ENCODE measurements at places on chromosomes 12 and 14.

- no peak for DNase-seq
These were observed 8.6 kb downstream of the DDN start for GRCh38 chr12:48990552-48990951.

- no peak for DNase-seq
These were observed 29.0 kb upstream of the MSI1 start for GRCh38 chr12:120397824-120398540.

- no peak for DNase-seq
These were observed 43.3 kb downstream of the TSPAN11 start for GRCh38 chr12:30969606-30970395.

- DNase-seq: no peak
These were observed 127.6 kb downstream of the WIF1 start for GRCh38 chr12:64993461-64993860.

GRCh38 chr12:1505576-1505975 is 88.8 kb downstream of the FBXL14 start:
- no peak for DNase-seq

- no peak for DNase-seq
These were observed 54.6 kb upstream of the TRAF3 start for GRCh38 chr14:102722646-102723045.

DNA sequence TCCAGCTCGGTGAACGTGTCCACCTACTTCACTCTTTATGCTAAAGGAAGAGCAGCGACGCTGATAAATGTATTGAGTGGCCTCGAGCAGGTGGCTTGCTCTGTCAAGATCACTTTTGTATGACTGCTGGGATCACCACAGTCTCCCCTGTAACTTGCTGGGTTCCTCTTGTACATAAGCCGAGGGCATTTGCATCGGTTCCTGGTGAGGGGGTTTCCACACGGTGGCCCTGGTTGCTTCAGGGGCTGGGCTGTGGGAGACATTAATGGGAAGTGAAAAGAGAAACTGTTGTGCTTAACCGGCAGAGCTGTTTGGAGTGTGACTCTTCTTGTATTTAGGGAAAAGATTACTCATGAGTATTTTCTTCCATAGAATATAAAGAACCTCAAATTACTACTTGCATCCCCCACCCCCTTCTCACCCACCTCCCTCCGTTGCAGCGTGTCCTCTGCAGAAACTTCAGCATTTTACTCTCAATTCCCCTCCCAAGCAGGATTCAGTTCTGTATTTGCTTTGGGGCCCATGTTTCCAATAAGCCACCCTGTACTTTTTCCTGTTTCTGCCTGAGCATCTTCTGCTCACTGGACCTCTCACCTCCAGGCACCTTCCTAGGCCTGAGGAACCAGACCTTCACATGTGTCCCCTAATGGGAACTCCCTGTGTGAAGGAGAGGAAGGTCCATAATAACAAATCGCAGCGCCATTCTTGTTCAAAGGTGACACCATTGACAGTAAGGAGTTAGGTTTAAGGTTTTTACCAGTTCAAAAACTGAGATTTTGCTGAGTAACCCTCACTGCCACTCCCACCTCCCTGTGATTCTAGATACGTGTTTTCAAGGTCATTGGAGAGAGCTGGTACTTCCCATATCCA is 187.0 kb downstream of the ETV6 start:
- DNase-seq: no peak

DNA sequence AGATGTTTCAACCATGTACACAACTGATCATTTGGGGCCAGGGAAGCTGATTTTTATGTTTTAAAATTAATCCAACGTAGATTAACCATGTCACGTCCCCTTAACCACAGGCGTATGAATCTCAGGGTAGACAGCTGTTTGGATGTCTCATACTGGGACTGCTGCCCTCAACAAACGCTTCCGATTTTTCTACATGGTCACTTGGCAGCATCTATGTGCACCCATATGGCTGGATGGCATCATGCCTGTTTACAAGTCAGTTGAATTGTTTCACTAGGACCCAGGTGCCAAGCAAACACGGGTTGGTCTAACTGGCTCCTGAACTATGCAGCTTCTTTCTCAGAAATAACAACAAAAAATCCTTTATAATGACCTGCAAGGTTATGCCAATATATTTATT is 393.8 kb downstream of the NPAS3 start:
- no peak for DNase-seq

- no peak for DNase-seq
These were observed 177.0 kb downstream of the ALX1 start for GRCh38 chr12:85457016-85457415.

DNA sequence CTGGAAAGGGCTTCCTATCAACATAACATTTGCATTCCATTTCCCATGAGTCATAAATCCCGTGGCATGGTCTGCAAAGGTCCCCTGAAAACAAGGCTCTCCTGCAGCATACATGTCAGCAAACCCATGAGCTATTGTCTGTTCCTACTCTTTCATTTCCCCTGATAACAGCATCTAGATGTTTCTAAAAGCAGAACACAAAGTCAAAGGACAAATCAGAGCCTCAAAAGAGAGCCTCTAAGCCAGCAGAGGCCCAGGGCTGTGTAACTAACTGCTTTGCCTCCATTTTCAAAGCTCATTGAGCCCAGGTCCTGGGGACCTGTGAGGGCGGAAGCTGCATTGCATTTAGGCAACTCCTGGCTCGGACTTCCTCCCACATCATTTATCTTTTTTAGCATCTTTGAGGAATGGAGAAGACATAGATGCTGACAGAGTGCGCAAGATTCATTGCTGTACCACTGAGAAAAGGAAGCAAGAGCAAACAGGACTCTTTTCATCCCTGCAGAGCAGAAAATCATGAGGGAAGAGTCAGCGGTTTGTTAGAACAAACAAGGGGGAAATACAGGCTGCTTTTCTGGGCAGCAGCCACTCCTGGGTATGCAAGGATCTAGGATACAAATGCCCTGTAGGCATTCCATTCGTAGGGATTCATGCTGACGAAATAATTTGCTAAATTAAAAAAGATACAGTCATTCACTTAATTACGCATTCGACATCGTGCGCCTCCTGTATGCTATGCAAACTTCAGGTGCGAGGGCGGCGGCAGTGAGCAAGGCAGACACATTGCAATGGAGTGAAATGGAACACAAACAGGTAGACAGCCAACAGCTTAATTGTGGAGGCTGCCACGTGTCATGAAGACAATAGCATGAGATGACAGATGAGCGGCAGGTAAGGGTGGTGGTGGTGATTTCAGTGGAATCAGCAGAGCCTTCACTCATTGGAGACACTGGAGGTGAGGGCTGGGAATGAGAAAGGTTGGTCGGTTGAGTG is 131.0 kb downstream of the TMEM132D start:
- DNase-seq: no peak

DNA sequence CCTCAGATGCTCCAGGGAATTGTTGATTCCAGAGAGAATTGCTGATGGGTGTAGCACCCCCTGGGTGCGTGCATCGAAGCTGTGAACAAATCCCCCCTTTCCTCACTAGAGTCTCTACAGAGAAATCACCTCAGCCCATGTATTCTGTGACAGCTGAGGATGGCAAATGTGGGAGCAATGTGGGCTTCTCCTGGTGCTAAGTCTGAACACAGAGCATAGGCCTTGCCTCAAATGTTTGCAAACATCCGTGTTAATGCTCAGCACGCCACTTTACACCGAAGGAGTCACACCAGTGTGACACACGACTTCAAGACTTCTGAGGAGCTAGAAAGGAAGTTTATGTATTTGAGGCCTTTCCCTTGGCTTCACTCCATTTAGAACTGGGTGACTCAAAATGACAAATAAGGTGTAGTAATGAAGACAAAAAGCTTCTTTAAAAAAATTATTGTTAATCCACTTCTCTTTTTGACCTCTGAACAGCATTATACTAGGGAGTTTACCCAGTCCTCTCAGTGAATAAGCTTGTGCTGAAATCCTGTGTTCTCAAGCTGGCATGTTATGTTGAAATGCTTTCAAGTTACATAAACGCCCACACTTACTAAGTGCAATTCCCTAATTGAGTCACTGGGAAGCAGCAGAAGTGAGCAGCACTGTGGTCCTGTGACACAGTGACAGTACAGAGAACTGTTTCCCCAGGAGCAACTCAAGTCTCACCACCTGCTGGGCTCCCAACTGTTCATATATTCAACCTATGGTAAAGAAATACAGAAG is 92.9 kb downstream of the FAR2 start:
- no peak for DNase-seq

GRCh38 chr12:7557227-7557626 is 53.6 kb upstream of the CD163 start:
- no peak for DNase-seq

DNA sequence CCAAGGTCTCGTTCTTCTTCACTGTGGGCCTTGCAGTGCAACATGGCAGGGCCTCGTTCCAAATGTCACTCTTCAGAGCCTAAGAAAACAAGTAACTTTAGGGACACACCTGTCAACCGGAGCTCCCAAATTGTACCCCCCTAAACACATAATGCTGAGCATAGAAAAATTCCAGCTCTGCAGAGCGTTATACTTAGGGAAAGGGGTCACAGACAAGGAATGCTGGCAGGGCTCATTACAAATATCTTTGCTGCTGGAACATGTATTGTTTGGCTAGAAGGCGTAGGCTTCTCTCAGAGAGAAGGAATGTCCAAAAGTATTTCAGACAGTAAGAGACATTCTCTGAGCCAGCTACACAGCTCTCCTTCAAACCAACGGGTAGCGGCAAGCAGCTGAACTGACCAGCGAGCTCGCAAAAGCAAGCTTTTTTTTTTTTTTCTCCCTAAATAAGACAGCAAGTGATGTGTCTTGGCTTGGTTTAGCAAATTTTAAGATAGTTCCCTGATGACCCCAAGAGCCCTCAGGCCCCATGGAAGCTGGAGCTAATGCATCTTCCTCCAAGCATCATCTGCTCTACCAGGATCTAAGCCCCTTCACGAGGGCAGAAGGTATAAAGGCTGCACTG is 24.5 kb downstream of the SSH1 start:
- DNase-seq: no peak

DNA sequence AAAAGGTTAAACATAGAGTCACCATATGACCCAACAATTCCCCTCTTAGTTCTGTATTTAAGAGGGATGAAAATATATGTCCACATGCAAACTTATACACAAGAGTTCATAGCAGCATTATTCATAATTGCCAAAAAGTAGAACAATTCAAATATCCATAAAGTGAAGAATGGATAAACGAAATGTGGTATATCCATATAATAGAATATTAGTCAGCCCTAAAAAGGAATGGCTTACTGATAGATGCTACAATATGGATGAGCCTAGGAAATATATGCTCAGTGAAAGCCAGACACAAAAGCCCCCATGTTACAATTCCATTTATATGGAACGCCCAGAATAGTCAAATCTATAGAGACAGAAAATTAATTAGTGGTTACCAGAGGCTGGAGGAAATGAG is 44.1 kb upstream of the RIN3 start:
- no peak for DNase-seq
